GM23338 (cell line): ENCODE measurements at places on chromosomes 4 and X.

- H3K27ac ChIP-seq = peak overlapping the region; percentile 87
- peak overlapping the region; percentile 94 for H3K4me3 ChIP-seq
- H3K36me3 ChIP-seq = peaks cover 7% of the 10 kb centered on the region; the same call in 1 of the 2 replicates
- no peaks in the 10 kb centered on the region for H3K27me3 ChIP-seq
Observed at GRCh38 chrX:41085512-41085877, 250 bp downstream of the USP9X start.

- no peak overlapping the region for H3K27ac ChIP-seq
- H3K4me3 ChIP-seq = no peak overlapping the region
- H3K27me3 ChIP-seq = no peaks in the 10 kb centered on the region
- H3K4me1 ChIP-seq = no peaks in the 10 kb centered on the region
- H3K36me3 ChIP-seq = no peaks in the 10 kb centered on the region
- DNase-seq = no peak
Observed at GRCh38 chr4:148922497-148922896, 480.3 kb upstream of the NR3C2 start.

GRCh38 chr4:165612936-165613335 lies 234.1 kb downstream of the CPE start:
- no peaks in the 10 kb centered on the region for H3K27me3 ChIP-seq
- DNase-seq = peak; percentile 33
- H3K27ac ChIP-seq = no peak overlapping the region
- no peaks in the 10 kb centered on the region for H3K36me3 ChIP-seq
- H3K4me1 ChIP-seq = peaks cover 32% of the 10 kb centered on the region
- H3K4me3 ChIP-seq = no peak overlapping the region

GRCh38 chr4:6955261-6955911 lies 45.8 kb downstream of the TBC1D14 start:
- no peaks in the 10 kb centered on the region for H3K36me3 ChIP-seq
- peak overlapping the region; percentile 87 for H3K27ac ChIP-seq
- H3K27me3 ChIP-seq = no peaks in the 10 kb centered on the region
- H3K4me3 ChIP-seq = no peak overlapping the region
- no peak for DNase-seq

GRCh38 chr4:147085781-147086180 lies 140.1 kb upstream of the TTC29 start:
- H3K4me3 ChIP-seq = no peak overlapping the region
- H3K36me3 ChIP-seq = no peaks in the 10 kb centered on the region
- no peak for DNase-seq
- no peaks in the 10 kb centered on the region for H3K27me3 ChIP-seq
- no peak overlapping the region for H3K27ac ChIP-seq

- no peak overlapping the region for H3K27ac ChIP-seq
- H3K4me3 ChIP-seq = no peak overlapping the region
- no peaks in the 10 kb centered on the region for H3K27me3 ChIP-seq
- H3K4me1 ChIP-seq = no peaks in the 10 kb centered on the region
- DNase-seq = no peak
- no peaks in the 10 kb centered on the region for H3K36me3 ChIP-seq
Observed at GRCh38 chr4:177264788-177265422, 44.8 kb upstream of the NEIL3 start.
